Activated T-helper 17 cell treated with anti-CD3 and anti-CD28 coated beads, Interleukin-2, amount 50 U/mL, for 72 hours (primary cell): ENCODE measurements at places on chromosomes 6 and 20. TPM values are rescaled to one million over a fixed set of nuclear protein-coding genes. Genes with fewer than 3 reads are reported as not detected.

Gene QRSL1
- total RNA-seq: 10.9 TPM

Gene NKAIN2
- not detected for total RNA-seq

Gene FAM184A
- total RNA-seq: 10.6 TPM

Gene JPH2
- 0.09 TPM for total RNA-seq

Gene ZCCHC3
- 16.0 TPM for total RNA-seq

Gene NT5E
- total RNA-seq: 1.2 TPM
